ENCODE measurements at places on chromosomes 5 and 9. TPM values are rescaled to one million over a fixed set of nuclear protein-coding genes. Genes with fewer than 3 reads are reported as not detected.

- no peaks in the 10 kb centered on the region for H3K4me1 ChIP-seq
- no peaks in the 10 kb centered on the region for H3K36me3 ChIP-seq
- H3K27me3 ChIP-seq: peaks cover 14% of the 10 kb centered on the region
Measured at GRCh38 chr5:134427540-134428041, 15.9 kb upstream of the CDKN2AIPNL start.

The INSL4 gene
- total RNA-seq: not detected

GRCh38 chr5:29002481-29002880 is 1964.1 kb upstream of the CDH9 start:
- DNase-seq: no peak
- H3K4me3 ChIP-seq: no peak overlapping the region
- H3K27ac ChIP-seq: no peak overlapping the region
- no peaks in the 10 kb centered on the region for H3K27me3 ChIP-seq

DNA sequence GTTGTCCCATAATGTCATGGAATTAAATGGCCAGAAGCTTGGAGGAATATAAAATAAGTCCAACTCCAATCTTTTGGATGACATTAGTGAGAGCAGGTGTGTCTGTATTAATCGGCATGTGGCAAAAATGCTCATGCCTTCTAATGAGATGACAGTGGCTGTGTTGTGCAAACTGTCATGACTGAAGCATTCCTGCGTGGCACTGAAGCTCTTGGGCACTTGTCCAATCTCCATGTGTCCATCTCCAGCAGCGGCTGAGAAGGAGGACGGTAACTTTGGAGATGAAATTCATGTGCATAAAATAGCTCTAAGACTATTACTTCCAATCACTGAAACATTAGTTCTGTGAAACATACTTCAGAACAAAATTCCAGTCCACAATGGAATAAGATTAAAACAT is 697.5 kb upstream of the GRAMD2B start:
- H3K27ac ChIP-seq: no peak overlapping the region
- no peaks in the 10 kb centered on the region for H3K27me3 ChIP-seq
- no peaks in the 10 kb centered on the region for H3K36me3 ChIP-seq
- no peaks in the 10 kb centered on the region for H3K4me1 ChIP-seq
- H3K4me3 ChIP-seq: no peak overlapping the region

DNA sequence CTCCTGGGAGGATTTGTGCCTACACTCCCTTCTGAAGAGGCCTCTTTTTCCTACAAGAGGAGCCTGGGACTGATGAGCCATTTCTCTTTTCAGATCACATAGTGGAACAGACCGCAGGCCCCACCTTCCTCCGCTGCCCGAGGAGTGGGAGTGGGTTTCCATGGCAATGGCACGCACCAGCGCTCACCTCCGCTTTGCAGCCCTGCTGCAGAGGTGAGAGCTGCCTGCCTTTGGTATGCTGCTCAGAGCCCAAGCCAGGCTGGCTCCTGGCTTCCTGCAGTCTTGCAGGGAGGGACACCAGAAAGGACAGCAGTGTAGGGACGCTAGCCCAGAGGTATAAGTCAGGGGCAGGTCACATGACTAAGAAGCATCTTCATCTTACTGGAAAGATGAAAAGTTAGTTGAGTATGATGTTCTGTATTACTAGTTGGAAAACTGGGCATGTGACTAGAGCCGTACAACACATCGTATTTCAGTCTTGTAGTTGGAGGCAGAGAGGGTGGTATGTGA is 12.4 kb downstream of the PTTG1 start:
- H3K4me3 ChIP-seq: no peak overlapping the region
- peaks cover 6% of the 10 kb centered on the region for H3K27me3 ChIP-seq
- no peak overlapping the region for H3K27ac ChIP-seq
- DNase-seq: no peak
- H3K36me3 ChIP-seq: peaks cover 8% of the 10 kb centered on the region
- peaks cover 11% of the 10 kb centered on the region for H3K4me1 ChIP-seq

The MSMP gene
- total RNA-seq: not detected

GRCh38 chr5:54186912-54187445 is 123.4 kb downstream of the ARL15 start:
- no peak overlapping the region for H3K4me3 ChIP-seq
- no peak for DNase-seq
- no peaks in the 10 kb centered on the region for H3K36me3 ChIP-seq

- H3K27ac ChIP-seq: no peak overlapping the region
- no peak for DNase-seq
- peaks cover 2% of the 10 kb centered on the region for H3K27me3 ChIP-seq
- no peaks in the 10 kb centered on the region for H3K36me3 ChIP-seq
- H3K4me1 ChIP-seq: peaks cover 7% of the 10 kb centered on the region
Measured at GRCh38 chr9:4654084-4654483, 8.0 kb upstream of the PLPP6 start.

GRCh38 chr9:109035684-109036423 is 22.6 kb upstream of the CTNNAL1 start:
- peaks cover 17% of the 10 kb centered on the region for H3K36me3 ChIP-seq
- no peaks in the 10 kb centered on the region for H3K27me3 ChIP-seq
- no peak overlapping the region for H3K4me3 ChIP-seq
- H3K27ac ChIP-seq: no peak overlapping the region
- no peaks in the 10 kb centered on the region for H3K4me1 ChIP-seq

GRCh38 chr5:100901821-100902341 is 1.2 kb downstream of the ST8SIA4 start:
- peaks cover 17% of the 10 kb centered on the region for H3K36me3 ChIP-seq
- H3K4me1 ChIP-seq: peaks cover 28% of the 10 kb centered on the region
- H3K4me3 ChIP-seq: peak overlapping the region; percentile 95
- no peaks in the 10 kb centered on the region for H3K27me3 ChIP-seq
- peak; percentile 44 for DNase-seq
- peak overlapping the region; percentile 97 for H3K27ac ChIP-seq

GRCh38 chr5:107149243-107150005 is 521.3 kb downstream of the EFNA5 start:
- H3K4me3 ChIP-seq: no peak overlapping the region
- no peaks in the 10 kb centered on the region for H3K36me3 ChIP-seq
- no peaks in the 10 kb centered on the region for H3K27me3 ChIP-seq
